NCI-H524 (cell line): ENCODE measurements at places on chromosomes 2 and 18.
A peak's percentile ranks its signal among the peaks of the same experiment; 100 is the strongest.

DNA sequence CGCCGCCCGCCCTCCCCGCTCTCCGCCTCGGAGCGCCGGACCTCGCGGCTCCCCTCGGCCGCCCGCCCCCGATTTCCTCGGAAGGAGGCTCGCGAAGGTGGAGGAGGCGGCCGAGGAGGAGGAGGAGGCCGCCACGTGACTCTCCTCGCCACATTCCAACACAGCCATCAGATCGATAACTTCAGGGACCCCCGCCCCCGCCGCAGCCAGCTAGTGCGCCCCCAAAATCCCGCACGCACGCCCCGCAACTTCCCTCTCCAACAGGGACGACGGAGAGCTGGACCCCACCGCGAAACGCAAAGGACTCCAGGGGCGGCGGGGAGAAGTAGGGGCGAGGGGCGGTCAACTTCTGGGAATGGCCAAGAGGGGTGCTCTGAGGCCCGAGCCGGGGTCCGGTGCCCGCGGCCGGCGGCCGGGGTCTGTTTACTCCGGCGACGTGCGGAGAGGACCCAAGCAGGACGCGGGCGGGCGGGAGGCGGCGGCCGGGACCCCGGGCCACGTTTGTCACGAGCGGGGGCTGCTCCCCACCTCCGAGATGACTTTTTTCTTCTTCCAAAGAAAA is 2.0 kb downstream of the ZNF521 start:
- DNase-seq, result peak; percentile 19

- no peak for DNase-seq
These were observed 34.2 kb downstream of the NPAS2 start for GRCh38 chr2:100853909-100854810.

DNA sequence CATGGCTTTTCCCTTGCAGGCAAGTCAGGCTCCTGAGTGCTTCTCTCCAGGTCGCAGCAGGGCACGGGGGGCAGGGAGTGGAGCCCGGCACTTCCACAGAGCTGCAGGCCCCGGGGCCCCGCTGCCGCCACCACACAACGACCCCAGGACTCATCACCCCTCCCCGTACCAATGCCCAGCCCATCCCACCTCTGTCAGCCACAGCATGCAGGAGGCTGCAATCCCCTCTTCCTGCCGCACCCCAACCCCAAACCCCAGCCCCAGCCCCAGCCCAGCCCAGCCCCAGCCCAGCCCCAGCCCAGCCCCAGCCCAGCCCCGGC is 288.0 kb downstream of the NDUFA10 start:
- no peak for DNase-seq

- no peak for DNase-seq
These were observed 68.6 kb upstream of the COL5A2 start for GRCh38 chr2:189248141-189248540.

DNA sequence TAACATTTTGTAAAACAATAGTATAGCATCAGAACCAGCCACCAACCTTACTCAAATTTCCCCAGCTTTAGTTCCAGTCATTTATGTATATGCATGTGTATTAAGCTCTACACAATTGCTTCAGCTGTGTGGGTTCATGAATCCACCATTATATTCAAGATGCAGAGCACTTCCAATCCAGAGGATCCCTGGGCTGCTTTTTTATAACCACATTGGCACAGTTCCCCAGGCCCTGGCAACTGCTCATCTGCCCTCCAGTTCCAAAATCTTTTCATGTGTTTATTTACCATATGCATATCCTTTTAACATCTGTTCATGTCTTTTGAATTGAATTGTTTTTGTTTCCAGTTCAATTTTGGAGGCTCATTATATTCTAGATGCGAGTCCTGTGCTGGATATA is 482.9 kb upstream of the HS6ST1 start:
- DNase-seq, result no peak

DNA sequence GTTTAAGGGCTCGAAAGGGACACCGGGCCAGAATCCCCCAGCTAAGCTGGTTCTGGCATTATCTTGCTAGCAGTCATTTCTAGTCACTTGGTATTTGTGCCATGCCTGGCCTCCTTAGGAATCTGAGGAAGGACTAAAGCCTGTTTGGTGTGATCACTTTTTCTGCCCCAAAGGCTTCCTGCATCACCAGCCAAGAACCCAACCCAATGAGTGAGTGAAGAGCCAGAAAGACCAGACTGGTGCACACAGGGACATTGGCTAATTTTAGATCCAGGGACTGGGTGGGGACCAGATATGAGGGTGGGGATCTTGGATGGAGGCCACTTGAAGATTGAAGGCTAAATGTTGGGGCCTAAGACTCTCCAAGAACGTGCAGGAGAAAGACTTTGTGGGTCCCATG is 411.9 kb upstream of the TNP1 start:
- no peak for DNase-seq

DNA sequence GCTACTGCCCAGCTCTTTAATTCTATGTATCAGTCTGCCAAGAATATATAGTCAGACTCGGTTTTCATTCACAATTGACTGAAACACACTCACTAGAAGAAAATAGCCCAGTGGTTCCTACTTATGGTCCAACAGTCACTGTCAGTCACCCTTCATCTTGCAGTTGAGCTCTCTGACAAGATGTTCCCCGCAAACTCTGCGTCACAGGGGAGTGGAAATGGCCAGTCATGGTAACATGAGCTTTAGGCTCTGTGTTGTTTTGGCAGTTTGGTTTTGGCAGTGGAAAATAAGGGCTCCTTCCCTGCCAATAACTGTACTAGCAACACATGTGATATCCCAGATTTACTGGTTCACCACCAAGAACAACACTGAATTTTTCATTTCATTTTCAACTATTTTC is 122.5 kb downstream of the PRPF40A start:
- DNase-seq, result no peak

DNA sequence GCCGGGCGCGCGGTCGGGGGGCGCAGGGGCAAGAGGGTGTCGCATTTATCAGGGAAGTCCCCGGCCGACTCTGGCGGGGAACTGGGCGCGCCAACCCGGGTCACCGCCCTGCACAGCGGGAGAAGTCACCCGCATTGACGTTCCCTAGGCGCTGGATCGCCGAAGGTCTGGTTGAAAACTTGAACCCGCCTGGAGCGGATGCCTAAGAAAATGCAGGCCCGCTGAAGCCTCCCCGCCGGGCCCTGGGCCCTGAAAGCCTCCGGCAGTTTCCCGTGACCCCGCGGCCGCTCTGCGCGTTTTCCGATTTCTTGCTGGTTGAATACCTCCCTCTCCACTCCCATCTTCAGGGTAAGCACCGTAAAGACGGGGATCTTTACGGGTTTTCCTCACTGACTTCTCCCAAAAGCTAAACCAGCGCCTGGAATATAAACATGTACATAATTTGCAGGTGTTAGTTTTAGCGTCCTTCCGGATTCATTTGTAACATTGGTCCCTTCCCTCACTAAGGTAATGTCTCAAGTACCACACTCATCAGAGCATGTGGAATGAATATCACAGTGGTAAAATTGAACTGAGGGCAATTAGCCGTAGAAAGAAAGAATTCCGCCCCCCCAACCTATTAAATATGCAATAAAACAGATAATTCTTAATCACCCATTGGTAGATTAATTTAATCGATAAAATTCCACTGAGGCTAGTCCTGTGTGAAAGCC is 675 bp upstream of the SPIRE1 start:
- DNase-seq, result peak; percentile 36

DNA sequence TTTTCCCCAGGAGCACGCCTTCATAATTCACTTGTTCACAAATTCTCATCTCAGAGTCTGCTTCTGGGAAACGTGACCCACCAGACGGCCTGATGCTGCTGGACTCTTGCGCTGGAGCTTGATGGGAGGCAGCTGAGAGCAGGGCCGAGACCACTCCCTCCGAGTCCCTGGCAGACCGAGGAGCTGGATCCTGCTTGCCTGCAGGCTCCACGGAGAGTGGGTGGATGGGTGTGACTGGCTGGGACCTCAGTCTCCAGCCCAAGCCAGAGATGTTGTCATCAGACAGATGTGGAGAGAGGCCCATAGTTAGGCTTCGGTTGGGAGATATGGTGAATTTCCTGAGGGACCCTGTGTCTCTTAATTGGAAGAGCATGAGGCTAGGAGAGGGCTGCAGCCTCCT is 76.4 kb downstream of the TSN start:
- DNase-seq, result no peak

GRCh38 chr2:215369181-215369760 is 57.4 kb downstream of the ATIC start:
- no peak for DNase-seq

- no peak for DNase-seq
These were observed 144.2 kb downstream of the ALK start for GRCh38 chr2:29777161-29777560.

DNA sequence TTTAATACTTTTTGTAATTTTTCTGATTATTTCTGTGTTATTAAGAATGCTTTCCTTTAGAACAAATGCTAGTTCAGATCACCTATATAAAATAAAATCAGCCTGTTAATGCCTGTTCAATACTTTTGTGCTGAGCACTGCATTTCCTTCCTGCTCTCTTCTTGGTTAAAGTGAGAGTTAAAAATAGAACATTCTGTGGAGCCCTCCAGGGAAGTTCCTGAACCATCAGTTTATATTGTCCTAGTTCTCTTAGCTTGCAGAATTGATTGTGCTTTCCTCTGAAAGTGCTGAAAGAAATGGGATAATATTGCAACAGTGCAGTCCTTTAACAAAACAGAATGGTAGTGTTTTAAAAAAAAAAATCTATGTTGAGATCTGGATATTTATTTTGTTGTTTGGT is 74.6 kb upstream of the UBXN4 start:
- DNase-seq, result no peak

- no peak for DNase-seq
These were observed 144.6 kb upstream of the MMADHC start for GRCh38 chr2:149732001-149732685.

DNA sequence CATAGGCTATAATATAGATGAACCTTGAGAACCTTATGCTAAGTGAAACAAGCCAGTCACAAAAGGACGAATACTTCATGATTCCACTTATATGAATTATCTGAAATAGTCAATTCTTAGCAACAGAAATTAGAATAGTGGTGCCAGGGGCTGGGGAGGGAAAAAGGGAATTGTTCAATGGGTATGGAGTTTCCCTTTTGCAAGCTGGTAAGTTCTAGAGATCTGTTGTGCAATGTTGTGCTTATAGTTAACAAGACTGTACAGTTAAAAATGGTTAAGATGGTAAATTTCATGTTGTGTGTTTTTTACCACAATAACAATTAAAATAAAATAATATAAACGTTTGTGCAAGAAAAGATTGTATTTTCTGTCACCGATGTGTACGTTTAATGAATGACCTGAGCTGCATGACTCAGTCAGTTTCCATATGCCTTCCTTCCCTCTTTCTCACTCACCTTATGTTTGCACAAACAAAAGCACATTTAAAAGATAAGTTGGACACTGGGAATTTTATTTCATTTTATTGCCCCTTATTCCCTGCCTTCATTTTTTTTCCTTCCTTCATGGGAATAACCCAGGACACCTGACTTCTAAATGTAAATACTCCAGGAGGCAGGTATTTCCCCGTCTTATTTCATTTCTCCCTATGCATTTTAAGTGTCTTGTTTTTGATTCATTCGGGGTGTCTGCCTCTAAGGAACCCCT is 143.7 kb upstream of the TTC39C start:
- DNase-seq, result no peak

GRCh38 chr2:16725549-16725948 is 59.9 kb upstream of the CYRIA start:
- peak; percentile 20 for DNase-seq
